NCI-H2029 (cell line): ENCODE measurements at places on chromosomes 2 and 18.

DNA sequence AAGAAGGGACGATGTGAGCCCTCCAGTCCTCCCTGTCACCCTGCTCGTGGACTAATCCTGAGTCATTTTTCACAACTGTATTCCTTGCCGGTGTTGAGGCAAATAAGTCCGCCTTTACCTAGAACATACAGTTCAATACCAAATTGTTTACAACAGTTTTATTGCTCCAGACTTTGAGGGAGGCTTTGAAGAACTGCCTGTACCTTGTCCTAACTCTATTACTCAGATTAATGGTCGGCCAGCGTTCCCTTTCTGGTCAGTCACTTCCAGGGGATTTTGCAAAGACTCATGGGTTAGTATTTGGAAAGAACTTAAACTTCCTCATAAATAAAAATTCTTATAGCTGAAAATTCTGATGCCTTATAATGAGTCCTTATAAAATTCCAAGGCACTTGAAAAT lies 85.1 kb upstream of the ZNF532 start:
- no peak for DNase-seq

GRCh38 chr18:45007531-45007930 lies 326.8 kb downstream of the SETBP1 start:
- DNase-seq, result no peak

GRCh38 chr2:112148477-112148876 lies 10.3 kb downstream of the FBLN7 start:
- DNase-seq, result no peak

- DNase-seq, result no peak
These were observed 193.5 kb downstream of the SPP2 start for GRCh38 chr2:234243871-234244565.

GRCh38 chr2:74011246-74011645 lies 26.5 kb downstream of the TET3 start:
- DNase-seq, result no peak
